Hepatocyte (in vitro differentiated cells): ENCODE measurements at places on chromosomes 2 and 18. TPM values are rescaled to one million over a fixed set of nuclear protein-coding genes. Genes with fewer than 3 reads are reported as not detected.

The SF3B6 gene
- 170 and 174 TPM in 2 replicates for polyA plus RNA-seq

The KLHL41 gene
- polyA plus RNA-seq = 0.34 and 0.67 TPM in 2 replicates

The PLCD4 gene
- 0.65 and 1.0 TPM in 2 replicates for polyA plus RNA-seq

The FSHR gene
- polyA plus RNA-seq = 0.40 and 1.2 TPM in 2 replicates

The IL1F10 gene
- polyA plus RNA-seq = not detected in 2 replicates

- H3K4me3 ChIP-seq = no peak overlapping the region
- no peak overlapping the region for H3K27ac ChIP-seq
- no peaks in the 10 kb centered on the region for H3K27me3 ChIP-seq
- no peaks in the 10 kb centered on the region for H3K36me3 ChIP-seq
These were observed 187.2 kb downstream of the BCL11A start for GRCh38 chr2:60366135-60366712.

GRCh38 chr2:3656762-3657721 lies 958 bp upstream of the ALLC start:
- no peak overlapping the region for H3K4me3 ChIP-seq
- H3K27me3 ChIP-seq = no peaks in the 10 kb centered on the region
- H3K27ac ChIP-seq = no peak overlapping the region
- no peaks in the 10 kb centered on the region for H3K36me3 ChIP-seq

- H3K4me1 ChIP-seq = no peaks in the 10 kb centered on the region
- H3K27ac ChIP-seq = no peak overlapping the region
- no peaks in the 10 kb centered on the region for H3K27me3 ChIP-seq
- DNase-seq = no peak
- no peak overlapping the region for H3K4me3 ChIP-seq
- H3K36me3 ChIP-seq = no peaks in the 10 kb centered on the region
These were observed 9.0 kb upstream of the NBAS start for GRCh38 chr2:15570104-15570503.

DNA sequence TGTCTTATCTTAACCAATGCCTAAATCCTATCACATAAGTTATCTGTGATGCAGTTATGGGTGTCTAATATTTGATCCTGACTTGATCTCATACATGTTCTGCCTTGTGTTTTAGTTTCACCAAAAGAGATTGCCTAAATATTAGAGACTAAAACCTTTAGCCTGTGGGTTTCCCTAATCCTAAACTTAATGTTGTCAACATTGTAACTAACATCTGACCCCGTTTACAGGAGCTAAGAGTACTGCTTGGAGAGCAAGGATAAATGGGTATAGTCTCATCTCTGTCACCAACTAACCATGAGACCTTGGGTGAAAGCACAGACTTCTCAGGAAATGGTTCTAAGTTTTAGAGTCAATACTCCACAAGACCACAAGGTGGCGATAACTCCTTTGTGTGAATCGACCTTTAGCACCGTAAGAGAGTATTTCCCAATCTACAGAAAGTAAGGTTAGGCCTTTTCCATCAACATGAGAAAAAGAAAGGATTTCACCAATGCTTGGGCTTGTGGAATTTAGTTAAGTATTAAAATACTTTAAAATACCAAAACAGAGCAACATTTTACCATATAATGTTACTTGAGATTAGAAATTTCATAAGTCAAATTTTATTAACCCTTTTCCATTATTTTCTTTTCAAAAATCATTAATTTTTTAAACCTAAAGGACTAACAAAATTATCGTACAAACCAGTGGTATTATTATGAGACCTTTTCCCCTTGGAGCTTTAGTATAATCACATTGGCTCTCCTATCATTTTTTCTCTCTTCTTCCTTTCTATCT lies 60.5 kb downstream of the G6PC2 start:
- peak; percentile 87 for DNase-seq
- no peaks in the 10 kb centered on the region for H3K27me3 ChIP-seq
- H3K27ac ChIP-seq = no peak overlapping the region
- no peaks in the 10 kb centered on the region for H3K36me3 ChIP-seq
- H3K4me3 ChIP-seq = no peak overlapping the region

DNA sequence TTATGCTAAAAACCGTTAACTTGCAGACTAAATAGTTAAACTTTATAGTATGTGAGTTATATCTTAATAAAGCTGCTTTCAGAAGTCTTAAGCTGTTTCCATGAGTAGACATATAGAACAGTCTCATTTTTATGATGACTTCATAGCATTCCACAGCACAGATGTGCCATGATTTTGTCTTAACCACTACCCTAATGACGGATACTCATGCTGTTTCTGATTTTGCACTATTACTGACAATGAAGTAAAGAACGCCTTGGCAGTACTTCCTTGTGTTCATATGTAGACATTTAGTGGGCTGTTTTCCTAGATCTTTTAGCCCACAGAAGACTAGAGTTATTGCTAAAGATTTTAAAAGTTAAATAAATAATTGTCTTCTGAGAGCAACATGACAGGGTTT lies 175.6 kb upstream of the RAB6C start:
- no peak for DNase-seq
- H3K4me1 ChIP-seq = no peaks in the 10 kb centered on the region
- no peaks in the 10 kb centered on the region for H3K36me3 ChIP-seq
- H3K27ac ChIP-seq = no peak overlapping the region
- H3K4me3 ChIP-seq = no peak overlapping the region

GRCh38 chr18:45817543-45817942 lies 7.9 kb upstream of the SIGLEC15 start:
- H3K4me1 ChIP-seq = no peaks in the 10 kb centered on the region
- DNase-seq = no peak
- H3K4me3 ChIP-seq = no peak overlapping the region
- H3K27ac ChIP-seq = no peak overlapping the region

DNA sequence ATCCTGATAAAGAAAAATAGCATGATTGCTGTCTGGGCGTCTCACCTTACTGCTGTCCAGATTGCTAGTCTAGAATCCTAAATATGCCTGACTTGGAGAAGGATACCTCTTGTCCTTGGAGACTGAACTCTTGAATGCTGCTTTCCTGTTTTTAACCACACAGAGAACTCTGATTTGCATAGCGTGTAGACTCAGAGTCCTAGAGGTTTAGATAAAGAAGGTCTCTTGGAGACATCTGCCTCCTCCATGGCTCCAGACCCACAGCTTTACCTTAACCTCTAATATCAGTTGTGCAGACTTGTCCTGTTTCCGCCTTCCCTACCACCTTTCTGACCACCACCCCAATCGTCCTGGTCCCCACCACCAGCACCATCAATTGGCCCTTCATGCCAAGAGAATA lies 292.6 kb upstream of the CYRIA start:
- no peak overlapping the region for H3K27ac ChIP-seq
- no peaks in the 10 kb centered on the region for H3K27me3 ChIP-seq
- DNase-seq = no peak
- H3K36me3 ChIP-seq = no peaks in the 10 kb centered on the region
- no peak overlapping the region for H3K4me3 ChIP-seq
- no peaks in the 10 kb centered on the region for H3K4me1 ChIP-seq

- no peaks in the 10 kb centered on the region for H3K27me3 ChIP-seq
- H3K4me3 ChIP-seq = no peak overlapping the region
- H3K27ac ChIP-seq = no peak overlapping the region
- no peaks in the 10 kb centered on the region for H3K4me1 ChIP-seq
- no peaks in the 10 kb centered on the region for H3K36me3 ChIP-seq
These were observed 207.0 kb upstream of the VWC2L start for GRCh38 chr2:214203744-214204289.

DNA sequence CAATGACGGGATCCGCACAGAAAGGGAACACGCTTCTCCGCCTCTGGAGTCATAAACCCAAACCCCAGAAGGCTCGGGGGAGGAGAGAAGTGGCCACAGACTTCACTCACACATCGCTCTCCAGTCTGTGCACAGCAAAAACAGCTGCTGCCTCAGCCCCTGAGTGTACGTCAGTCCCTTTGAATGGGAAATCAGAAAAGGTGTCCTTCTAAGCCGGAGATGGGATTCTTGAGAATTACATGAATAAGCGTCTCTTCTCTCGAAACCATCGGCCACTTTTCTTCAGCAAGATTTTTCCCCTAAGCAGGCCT lies 78.3 kb downstream of the PDCL3 start:
- H3K27ac ChIP-seq = no peak overlapping the region
- no peak for DNase-seq
- no peaks in the 10 kb centered on the region for H3K4me1 ChIP-seq
- H3K36me3 ChIP-seq = no peaks in the 10 kb centered on the region

DNA sequence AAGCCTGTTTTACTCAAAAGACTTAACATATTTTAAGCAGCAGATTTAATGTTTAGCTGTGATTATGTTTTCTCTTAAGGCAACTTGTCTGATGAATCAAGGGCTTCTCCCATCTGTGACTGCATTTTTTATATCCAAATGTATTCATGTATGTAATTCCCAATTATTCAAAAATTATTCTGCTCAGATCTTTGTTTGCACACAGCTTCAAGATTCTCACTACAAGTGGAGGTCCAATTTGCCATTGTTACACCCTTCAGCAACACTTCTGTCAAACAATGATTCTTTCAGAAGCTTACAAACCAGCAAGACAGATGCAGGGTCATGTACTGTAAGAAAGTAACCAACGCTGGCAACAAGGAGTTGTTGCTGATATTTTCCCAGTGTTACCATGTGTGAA lies 5.9 kb upstream of the LRPPRC start:
- DNase-seq = no peak
- H3K4me3 ChIP-seq = no peak overlapping the region
- H3K27me3 ChIP-seq = no peaks in the 10 kb centered on the region

- H3K4me3 ChIP-seq = no peak overlapping the region
- DNase-seq = no peak
- no peaks in the 10 kb centered on the region for H3K27me3 ChIP-seq
- H3K27ac ChIP-seq = no peak overlapping the region
These were observed 103.9 kb upstream of the TMEFF2 start for GRCh38 chr2:192298664-192299063.

GRCh38 chr2:74679615-74680014 lies 25.6 kb downstream of the SEMA4F start:
- H3K27me3 ChIP-seq = no peaks in the 10 kb centered on the region
- no peaks in the 10 kb centered on the region for H3K36me3 ChIP-seq
- DNase-seq = no peak
- no peak overlapping the region for H3K4me3 ChIP-seq
- no peaks in the 10 kb centered on the region for H3K4me1 ChIP-seq
- no peak overlapping the region for H3K27ac ChIP-seq
